ENCODE measurements at places on chromosomes 11 and 22. TPM values are rescaled to one million over a fixed set of nuclear protein-coding genes. Genes with fewer than 3 reads are reported as not detected.

The THY1 gene
- 308 TPM for total RNA-seq

The COMMD9 gene
- 39.5 TPM for total RNA-seq

The FCHSD2 gene
- 38.0 TPM for total RNA-seq

GRCh38 chr11:80587906-80588305, 1147.1 kb upstream of the TENM4 start:
- no peaks in the 10 kb centered on the region for H3K27me3 ChIP-seq
- no peaks in the 10 kb centered on the region for H3K36me3 ChIP-seq
- H3K4me1 ChIP-seq: no peaks in the 10 kb centered on the region
- no peak overlapping the region for H3K4me3 ChIP-seq

GRCh38 chr11:65206901-65207300, 25.2 kb downstream of the CAPN1 start:
- DNase-seq: peak; percentile 46
- no peaks in the 10 kb centered on the region for H3K27me3 ChIP-seq
- H3K27ac ChIP-seq: no peak overlapping the region
- H3K4me3 ChIP-seq: no peak overlapping the region
- peaks cover 41% of the 10 kb centered on the region for H3K36me3 ChIP-seq

The IL10RA gene
- not detected for total RNA-seq

- no peaks in the 10 kb centered on the region for H3K4me1 ChIP-seq
- no peak overlapping the region for H3K27ac ChIP-seq
- H3K4me3 ChIP-seq: no peak overlapping the region
- no peak for DNase-seq
- H3K27me3 ChIP-seq: peaks cover 2% of the 10 kb centered on the region
These were observed 82.4 kb downstream of the FAT3 start for GRCh38 chr11:92306966-92307510.

GRCh38 chr22:37228106-37229011, 15.7 kb downstream of the RAC2 start:
- no peak overlapping the region for H3K27ac ChIP-seq
- H3K27me3 ChIP-seq: no peaks in the 10 kb centered on the region
- H3K36me3 ChIP-seq: peaks cover 19% of the 10 kb centered on the region
- peak; percentile 86 for DNase-seq

The ARAP1 gene
- total RNA-seq: 95.2 TPM

DNA sequence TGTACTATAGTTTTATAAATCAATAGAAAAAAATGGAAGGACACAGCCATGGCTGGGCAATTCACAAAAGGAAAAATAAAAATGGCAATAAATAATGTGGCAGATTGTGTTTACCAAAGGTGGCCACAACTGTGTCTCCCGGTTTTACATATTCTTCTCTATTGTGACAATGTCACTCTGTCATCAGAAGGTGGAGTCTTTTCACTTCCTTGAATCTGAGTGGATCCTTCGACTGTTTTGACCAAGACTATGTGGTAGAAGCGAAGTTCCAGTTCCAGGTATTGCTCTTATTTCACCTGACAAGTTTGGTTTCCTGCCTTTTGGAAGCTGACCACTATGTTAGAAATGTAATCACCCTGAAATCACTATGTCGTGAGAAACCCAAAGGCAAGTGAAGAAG, 31.0 kb upstream of the HSD17B12 start:
- DNase-seq: no peak
- peaks cover 9% of the 10 kb centered on the region for H3K4me1 ChIP-seq
- H3K27ac ChIP-seq: no peak overlapping the region
- no peak overlapping the region for H3K4me3 ChIP-seq
- no peaks in the 10 kb centered on the region for H3K36me3 ChIP-seq

The DEFB131B gene
- not detected for total RNA-seq

The SLC6A5 gene
- total RNA-seq: not detected

DNA sequence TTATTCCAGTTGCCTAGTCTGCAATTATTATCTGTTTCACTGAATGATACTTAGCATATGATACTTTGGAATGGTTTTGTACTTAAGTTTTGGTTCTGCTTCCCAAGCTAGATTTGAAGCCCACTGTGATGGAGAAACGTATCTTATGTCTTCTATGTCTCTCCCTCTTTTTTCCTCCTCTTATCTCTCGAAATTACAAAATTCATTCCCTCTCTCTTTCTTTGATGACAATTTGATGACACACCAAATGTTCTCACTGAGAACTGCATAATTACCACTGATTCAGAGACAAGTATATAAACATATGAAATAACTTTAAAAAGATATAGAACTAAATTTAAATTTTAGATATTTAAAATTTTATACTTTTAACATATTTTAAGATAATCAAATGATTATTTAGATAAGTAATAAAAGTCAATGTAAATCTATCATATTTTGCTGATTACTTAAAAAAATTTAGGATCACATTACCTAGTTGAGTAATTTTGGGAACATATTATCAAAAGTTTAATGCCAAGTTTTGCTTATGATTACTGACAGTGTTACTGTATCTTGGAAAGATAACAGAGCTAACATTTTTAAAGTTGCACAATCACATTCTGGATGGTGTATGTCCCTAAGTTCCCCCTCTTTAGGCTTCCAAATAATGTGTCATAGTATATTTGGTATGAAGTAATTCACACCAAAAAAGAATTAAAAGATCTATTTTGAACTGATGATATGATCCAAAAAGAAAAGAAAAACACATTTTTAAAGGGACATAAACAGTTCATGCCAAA, 255.3 kb downstream of the SBF2 start:
- H3K4me1 ChIP-seq: peaks cover 11% of the 10 kb centered on the region
- no peaks in the 10 kb centered on the region for H3K27me3 ChIP-seq
- no peak overlapping the region for H3K4me3 ChIP-seq
- DNase-seq: no peak
- no peaks in the 10 kb centered on the region for H3K36me3 ChIP-seq
- no peak overlapping the region for H3K27ac ChIP-seq

The FXYD6 gene
- not detected for total RNA-seq

DNA sequence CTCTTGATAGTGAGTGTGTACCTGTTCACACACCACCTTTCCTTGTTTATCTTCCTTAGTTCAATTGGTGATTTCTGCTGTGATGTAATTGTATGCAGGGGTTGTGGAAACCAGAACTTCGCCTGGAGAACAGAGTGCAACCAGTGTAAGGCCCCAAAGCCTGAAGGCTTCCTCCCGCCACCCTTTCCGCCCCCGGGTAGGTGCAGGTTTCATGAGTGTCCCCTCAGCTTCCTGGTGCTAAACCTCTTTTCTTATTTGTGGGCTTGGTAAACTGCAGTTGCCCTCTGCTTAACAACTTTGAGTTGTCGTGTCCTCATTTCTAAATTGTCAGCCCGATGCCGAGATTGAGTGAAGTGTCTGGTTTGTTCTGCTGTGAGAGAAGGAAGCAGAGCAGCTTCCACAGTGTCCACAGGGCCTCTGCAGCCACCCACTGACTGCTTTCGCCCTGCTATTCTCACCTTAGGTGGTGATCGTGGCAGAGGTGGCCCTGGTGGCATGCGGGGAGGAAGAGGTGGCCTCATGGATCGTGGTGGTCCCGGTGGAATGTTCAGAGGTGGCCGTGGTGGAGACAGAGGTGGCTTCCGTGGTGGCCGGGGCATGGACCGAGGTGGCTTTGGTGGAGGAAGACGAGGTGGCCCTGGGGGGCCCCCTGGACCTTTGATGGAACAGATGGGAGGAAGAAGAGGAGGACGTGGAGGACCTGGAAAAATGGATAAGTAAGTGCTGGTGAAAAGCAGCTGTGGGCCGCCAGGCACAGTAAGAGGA, 7.1 kb upstream of the GAS2L1 start:
- no peak overlapping the region for H3K4me3 ChIP-seq
- H3K36me3 ChIP-seq: peaks cover 66% of the 10 kb centered on the region
- H3K27me3 ChIP-seq: no peaks in the 10 kb centered on the region
- H3K27ac ChIP-seq: no peak overlapping the region
- peak; percentile 23 for DNase-seq

DNA sequence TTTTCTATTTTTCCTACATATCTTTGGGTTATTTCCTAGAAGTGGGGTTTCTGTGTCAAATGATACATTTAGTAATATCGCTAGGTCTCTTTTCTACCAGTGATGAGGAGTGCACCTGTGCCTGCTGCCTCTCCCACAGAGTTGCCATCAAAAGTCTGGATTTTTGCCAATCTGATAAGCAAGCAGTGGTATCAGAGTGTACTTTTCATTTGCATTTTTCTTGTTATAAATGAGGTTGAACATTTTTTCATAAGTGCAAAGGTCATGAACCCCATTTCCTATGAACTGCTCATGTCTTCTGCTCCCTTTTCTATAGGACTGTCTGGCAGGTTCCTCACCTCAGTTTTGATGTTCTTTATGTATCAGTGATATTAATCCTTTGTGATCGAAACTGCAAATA, 1.7 kb downstream of the TRPM5 start:
- H3K4me3 ChIP-seq: no peak overlapping the region
- no peaks in the 10 kb centered on the region for H3K4me1 ChIP-seq
- no peaks in the 10 kb centered on the region for H3K36me3 ChIP-seq

DNA sequence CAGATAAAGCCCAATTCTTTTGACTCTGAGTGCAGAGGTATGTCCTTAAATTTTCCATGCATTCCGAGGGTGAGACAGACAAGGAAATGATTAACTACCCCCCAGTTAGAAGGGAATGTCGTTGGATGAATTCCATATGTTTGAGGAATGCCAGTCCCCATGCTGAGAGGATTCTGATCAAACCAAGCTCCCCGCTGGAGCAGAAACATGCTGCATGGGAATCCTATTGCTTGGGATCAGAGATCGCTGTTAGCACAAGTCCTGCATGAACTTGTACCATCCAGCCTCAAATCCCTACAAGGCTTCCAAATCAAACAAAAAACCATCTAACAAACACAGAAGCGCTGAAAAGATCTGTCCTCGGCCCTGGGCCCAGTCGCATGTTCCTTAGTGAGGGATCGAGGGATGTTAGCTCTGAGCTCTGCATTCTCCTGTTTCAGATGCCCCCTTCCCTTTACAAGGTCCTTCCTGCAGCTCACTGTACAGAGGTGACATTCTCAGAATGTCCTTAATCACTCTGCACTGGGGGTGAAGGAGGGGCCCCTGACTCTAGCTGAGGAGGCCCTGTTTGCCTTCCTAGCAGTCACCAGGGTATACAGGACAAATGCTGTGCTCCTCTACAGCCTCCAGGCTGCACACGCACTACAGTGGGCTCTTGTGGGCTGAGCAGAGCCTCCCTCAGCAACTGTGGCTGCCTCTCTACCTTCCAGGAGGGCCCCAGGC, 353.4 kb downstream of the TENM4 start:
- H3K27ac ChIP-seq: peak overlapping the region; percentile 9
- H3K36me3 ChIP-seq: no peaks in the 10 kb centered on the region
- no peak overlapping the region for H3K4me3 ChIP-seq
- DNase-seq: no peak
- peaks cover 20% of the 10 kb centered on the region for H3K4me1 ChIP-seq
- no peaks in the 10 kb centered on the region for H3K27me3 ChIP-seq

- H3K4me1 ChIP-seq: no peaks in the 10 kb centered on the region
- no peak overlapping the region for H3K4me3 ChIP-seq
- peaks cover 16% of the 10 kb centered on the region for H3K27me3 ChIP-seq
- H3K27ac ChIP-seq: no peak overlapping the region
These were observed 40.5 kb upstream of the KCNJ11 start for GRCh38 chr11:17428925-17429324.

The SLC15A3 gene
- 10.9 TPM for total RNA-seq

GRCh38 chr11:79747406-79747805, 306.6 kb upstream of the TENM4 start:
- no peaks in the 10 kb centered on the region for H3K27me3 ChIP-seq
- H3K4me3 ChIP-seq: no peak overlapping the region
- no peaks in the 10 kb centered on the region for H3K36me3 ChIP-seq
- no peak for DNase-seq
- no peaks in the 10 kb centered on the region for H3K4me1 ChIP-seq

GRCh38 chr11:41997844-41998401, 538.5 kb upstream of the LRRC4C start:
- no peak for DNase-seq
- H3K36me3 ChIP-seq: no peaks in the 10 kb centered on the region

The SLC22A6 gene
- not detected for total RNA-seq

The RHOD gene
- total RNA-seq: 27.5 TPM

DNA sequence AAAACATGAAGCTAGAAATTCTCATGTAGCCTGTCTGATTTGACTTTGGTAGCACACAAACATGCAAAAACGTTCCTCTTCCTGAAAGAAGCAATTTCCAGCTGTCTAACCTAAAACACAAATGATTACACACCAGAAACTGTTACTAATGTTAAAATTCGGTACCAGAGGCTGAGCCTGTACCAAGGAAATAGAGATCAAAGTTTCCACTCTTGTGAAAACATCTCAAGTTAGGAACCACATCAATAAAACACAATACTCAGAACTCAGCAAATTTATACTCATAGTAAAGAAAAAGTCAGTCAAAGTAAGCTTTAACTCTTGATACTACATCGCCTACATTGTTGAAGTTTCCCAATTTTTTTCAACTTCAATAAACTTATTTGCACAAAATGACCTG, 107.8 kb downstream of the FCHSD2 start:
- H3K27me3 ChIP-seq: no peaks in the 10 kb centered on the region
- H3K27ac ChIP-seq: no peak overlapping the region
- DNase-seq: no peak
- H3K36me3 ChIP-seq: peaks cover 5% of the 10 kb centered on the region

DNA sequence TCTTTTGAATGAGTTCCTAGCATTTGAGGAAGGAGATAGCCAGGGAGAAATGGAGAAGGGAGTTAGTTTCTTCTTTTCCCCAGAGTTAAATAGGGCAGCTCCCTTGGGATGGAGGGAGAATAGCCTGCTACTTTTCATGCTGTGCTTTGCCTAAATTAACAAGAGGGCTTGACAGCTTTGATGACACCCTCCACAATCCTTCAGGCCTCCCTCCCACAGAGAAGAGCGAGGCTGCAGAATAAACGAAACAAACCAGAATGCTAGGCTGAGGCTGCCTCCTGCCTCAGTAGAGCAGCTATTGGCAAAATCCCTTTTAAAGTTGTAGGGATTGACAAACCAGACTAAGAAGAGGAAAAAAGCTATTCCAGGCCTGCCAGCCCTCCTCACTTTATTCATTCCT, 94.6 kb downstream of the C11orf58 start:
- no peaks in the 10 kb centered on the region for H3K36me3 ChIP-seq
- no peak overlapping the region for H3K4me3 ChIP-seq
- H3K4me1 ChIP-seq: no peaks in the 10 kb centered on the region
- no peak overlapping the region for H3K27ac ChIP-seq

- H3K27ac ChIP-seq: no peak overlapping the region
- no peaks in the 10 kb centered on the region for H3K27me3 ChIP-seq
- no peak overlapping the region for H3K4me3 ChIP-seq
These were observed 16.9 kb upstream of the IPO7 start for GRCh38 chr11:9367551-9367950.

The TSGA10IP gene
- total RNA-seq: not detected

DNA sequence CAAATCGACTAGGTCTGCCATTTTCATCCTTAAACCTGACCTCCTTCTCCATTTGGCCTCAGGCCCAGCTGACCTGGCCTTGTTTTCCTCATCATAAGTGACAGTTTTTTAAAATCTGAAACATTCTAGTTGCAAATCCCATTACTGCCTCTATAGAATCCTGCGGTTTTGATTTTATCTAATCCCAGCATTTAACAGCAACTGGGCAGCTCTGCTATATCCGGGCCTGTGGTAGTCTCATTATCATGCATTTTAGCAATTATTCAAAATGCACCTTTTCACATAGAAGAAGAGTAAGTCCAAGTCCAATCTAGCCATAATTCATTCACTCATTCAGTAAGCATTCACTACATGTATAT, 28.6 kb upstream of the BIRC3 start:
- no peak overlapping the region for H3K27ac ChIP-seq
- no peak overlapping the region for H3K4me3 ChIP-seq
- peaks cover 16% of the 10 kb centered on the region for H3K4me1 ChIP-seq
- no peaks in the 10 kb centered on the region for H3K27me3 ChIP-seq
- no peaks in the 10 kb centered on the region for H3K36me3 ChIP-seq
- peak; percentile 11 for DNase-seq

All from osteoblast (primary cell).